Lower lobe of right lung (tissue), 2 donors: ENCODE measurements at places on chromosomes 6 and 20. TPM values are rescaled to one million over a fixed set of nuclear protein-coding genes. Genes with fewer than 3 reads are reported as not detected.

The ZNF165 gene
- total RNA-seq: 2.2 TPM

DNA sequence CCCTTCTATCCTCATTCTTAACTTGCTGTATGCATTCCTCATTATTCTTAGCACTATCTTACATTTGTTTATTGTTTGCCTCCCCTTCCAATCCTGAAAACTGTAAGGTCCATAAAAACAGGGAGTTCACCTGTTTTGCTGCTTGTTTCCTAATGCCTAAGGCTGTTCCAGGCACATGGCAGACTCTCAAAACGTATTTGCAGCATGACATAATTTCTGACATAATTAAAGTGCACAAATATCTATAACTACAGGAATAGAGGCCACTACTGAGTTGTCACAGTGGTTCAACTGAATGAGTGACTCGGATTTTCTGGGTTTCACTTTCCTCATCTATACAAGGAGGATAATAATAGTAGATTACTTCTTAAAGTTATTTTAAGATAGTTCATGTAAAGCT, 83.0 kb downstream of the HFE start:
- peaks cover 15% of the 10 kb centered on the region for H3K4me1 ChIP-seq
- no peak for DNase-seq
- no peaks in the 10 kb centered on the region for H3K36me3 ChIP-seq
- H3K27me3 ChIP-seq: no peaks in the 10 kb centered on the region
- no peak overlapping the region for H3K27ac ChIP-seq

DNA sequence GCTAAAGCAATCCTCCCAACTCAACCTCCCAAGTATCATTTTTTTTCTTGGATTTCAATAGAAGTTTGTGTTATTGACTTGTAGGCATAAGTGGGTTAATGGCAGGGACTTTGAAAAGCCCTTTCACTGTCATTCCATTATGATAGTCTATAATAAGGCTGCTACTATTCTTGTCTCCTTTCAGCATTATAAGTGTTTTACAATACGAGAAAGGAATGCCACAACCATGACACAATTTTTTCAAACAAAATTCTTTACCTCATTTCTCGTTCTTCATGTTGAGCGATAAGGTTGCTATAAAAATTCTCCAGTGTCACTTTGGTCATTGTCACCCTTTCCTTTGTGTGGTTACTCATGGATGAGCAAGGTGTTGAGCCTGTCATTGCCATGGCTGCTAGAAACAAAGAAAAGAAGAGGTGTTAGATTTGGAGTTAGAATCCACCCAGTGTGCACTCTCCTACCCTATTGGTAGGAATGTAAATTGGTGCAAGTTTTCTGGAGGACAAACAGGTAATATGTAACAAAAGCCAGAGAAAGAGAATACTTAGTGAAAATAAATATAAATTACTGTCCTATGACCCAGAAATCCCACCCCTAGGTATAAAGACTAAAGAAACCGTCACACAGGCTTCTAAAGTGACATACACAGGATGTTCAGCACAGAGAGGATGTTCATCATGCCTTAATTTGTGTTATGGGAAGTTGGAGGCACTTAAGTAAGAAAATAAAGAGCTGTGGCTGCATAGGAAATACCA, 7.3 kb downstream of the STK38 start:
- peaks cover 64% of the 10 kb centered on the region for H3K36me3 ChIP-seq
- no peaks in the 10 kb centered on the region for H3K27me3 ChIP-seq
- no peak overlapping the region for H3K4me3 ChIP-seq
- no peak for DNase-seq
- H3K27ac ChIP-seq: no peak overlapping the region

DNA sequence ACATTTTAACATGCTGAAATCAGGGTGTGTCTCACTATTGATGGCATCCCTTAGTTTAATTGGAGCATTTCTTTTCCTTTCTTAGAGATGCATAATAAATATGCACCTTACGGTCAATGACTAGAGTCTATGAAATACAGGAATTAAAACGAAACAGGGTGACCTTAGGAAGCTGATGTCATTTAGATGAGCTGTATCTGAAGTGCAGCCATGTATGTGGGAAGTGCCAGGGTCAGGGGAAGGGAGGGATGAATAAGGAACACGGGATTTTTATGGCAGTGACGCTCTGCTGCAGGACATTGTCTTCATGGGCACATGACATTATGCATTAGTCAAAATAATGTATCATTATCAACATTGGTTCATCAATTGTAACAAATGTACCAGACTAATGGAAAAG, 84.0 kb downstream of the AGPAT4 start:
- H3K4me1 ChIP-seq: no peaks in the 10 kb centered on the region

- DNase-seq: no peak
- no peaks in the 10 kb centered on the region for H3K27me3 ChIP-seq
- no peaks in the 10 kb centered on the region for H3K4me1 ChIP-seq
Observed at GRCh38 chr6:125587666-125588632, 161.5 kb upstream of the HEY2 start.
